ENCODE measurements at places on chromosomes 6 and 20.

DNA sequence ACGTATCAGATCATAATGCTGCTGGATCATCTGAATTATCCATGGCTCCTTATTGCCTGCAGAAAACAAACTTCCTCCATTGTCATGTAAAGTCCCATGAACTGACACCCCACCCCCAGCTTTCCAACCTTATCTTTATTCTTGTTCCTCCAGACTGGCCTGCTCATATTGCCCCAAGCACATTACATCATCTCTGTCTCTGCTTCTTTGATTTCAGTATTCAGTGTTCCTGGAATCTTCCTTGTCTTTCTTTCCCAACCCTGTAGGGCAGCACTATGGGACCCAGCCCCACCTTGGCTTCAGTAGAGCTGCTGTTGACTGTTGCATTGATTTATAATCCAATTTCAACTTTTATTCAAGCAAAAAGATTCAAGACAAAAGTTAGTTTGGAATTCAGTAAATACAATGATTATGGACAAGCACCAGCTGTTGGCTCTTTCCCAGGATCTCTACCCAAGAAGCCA, 187.5 kb upstream of the ECI2 start:
- no peak for DNase-seq

GRCh38 chr20:56423211-56423610, 11.2 kb downstream of the CASS4 start:
- DNase-seq = no peak

GRCh38 chr6:44932651-44933091, 395.5 kb upstream of the RUNX2 start:
- DNase-seq = peak; percentile 16

DNA sequence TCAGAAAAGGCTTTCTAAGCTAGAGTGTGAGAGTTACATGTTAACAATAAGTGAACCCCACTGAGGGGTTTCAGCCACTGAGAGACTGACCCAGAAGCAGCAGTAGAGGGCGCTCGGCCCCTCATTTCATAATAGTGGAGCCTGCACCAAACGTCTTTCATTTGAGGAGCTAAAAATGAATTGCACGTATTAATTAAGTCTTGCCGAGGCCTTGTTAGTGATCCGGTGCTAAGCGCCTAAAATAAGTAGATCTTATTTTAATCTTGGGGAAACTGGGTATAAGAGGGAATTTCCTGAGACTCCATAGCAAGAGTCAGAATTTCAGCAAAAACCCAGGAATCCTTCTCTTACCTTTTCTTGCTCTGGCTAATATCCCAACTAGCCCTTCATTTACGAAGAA, 209.7 kb downstream of the FARS2 start:
- peak; percentile 25 for DNase-seq

- DNase-seq = no peak
These were observed 106.1 kb upstream of the AKIRIN2 start for GRCh38 chr6:87808005-87808757.

DNA sequence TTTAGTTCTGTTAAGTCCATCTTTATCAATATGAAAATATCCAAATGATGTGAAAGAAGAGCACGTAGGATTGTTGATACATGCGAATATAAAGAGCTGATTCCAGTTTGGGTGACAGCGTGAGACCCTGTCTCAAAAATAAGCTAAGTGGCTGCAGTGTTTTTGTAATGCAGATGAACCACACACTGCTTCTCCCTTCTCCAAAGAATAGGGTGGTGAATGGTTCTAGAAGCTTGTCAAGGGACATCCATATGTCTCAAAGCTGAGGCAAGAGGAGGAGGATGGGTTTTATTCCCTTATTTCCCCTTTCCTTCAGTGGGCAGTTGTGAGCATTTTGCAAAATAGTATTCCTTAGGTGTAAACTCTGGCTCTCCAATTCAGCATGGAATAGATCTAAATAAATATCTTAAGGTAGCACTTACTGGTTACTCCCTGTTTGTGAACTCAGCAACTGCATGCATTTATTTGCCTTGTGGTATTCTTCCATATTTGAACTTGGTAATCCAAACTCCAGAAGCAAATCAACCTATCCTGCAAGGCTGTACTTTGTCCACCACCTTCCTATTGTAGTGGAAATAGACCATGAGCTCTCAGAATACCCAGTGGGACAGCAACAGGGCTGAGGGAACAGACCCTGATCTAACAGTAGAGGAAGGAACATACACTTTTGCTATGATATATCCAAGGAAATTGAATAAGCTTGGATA, 38.0 kb downstream of the XRN2 start:
- no peak for DNase-seq

DNA sequence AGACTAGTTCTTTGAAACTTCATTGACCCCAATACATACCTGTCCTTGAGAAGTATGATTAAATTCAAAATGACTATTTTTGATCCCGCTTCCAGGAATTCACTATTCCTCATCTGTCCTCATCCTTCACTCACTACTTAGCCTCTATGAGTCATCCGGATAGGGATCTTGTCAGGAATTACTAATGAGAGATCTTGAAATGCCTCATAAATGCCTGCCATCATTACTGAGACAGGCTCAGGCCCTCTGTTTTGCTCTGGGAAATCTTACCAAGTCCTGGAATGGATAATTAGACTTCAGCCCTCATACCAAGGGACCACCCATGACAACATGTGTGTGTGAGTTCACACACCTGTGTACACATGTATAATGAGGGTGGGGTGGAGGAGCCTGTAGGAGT, 2.8 kb upstream of the CYP24A1 start:
- DNase-seq = no peak

DNA sequence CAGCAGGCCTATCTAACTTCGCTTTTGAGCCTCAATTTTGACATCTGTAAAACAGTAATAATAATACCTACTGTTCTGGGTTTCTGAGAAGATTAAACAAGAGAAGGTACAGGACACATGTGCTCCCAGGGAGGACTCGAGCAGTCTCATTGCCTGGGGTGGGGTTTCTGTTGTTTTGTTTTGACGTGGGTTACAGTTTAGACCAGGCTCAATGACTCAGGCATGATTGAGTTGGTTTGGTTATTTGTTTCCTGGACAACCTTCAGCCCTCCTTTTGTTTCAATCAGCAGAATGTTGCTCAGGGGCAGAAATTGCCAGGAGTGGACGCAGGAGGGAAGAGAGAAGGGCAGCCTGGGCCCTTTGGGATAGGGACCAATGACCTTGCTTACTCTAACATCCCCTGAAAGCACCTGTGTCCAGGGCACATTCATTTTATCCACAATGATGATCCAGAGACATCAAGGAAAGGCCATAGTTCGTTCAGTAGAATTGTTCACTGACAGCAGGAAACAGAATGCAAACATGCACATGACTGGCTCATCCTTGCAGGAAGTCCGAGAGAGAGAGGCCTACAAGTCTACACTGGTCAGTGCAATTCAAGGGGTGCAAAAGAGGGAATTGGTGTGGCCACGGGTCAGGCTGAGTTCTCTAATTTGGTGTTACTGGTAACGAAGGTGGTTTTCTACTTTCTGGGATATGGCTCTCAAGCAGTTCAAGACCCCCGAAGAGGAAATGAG, 74.5 kb upstream of the MRPS10 start:
- no peak for DNase-seq

- DNase-seq = no peak
These were observed 60.7 kb downstream of the SYNJ2 start for GRCh38 chr6:158042245-158042798.

DNA sequence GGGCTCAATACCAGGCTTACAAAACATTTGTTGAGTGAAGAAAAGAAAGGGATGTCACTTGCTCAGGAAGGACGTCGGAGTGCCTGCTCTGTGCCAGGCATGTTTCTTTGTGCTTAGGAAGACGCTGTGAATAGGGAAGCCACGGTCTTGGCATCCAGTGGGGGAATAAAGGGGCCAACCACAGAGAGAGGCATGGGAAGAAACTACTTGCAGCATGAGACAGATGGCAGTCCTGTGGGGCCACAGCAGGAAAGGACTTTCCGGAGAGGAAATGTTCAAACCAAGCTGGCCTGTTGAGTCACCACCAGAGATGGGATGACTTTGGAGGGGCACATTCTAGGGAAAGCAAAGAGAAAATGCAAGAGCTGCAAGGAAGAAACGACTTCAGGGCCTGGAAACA, 173.2 kb downstream of the CDH26 start:
- no peak for DNase-seq

- no peak for DNase-seq
These were observed 33.2 kb upstream of the HBS1L start for GRCh38 chr6:135087803-135088202.

- DNase-seq = no peak
These were observed 19.8 kb downstream of the BFSP1 start for GRCh38 chr20:17511401-17511800.

- no peak for DNase-seq
These were observed 64.4 kb downstream of the SMPDL3A start for GRCh38 chr6:122853259-122853995.

DNA sequence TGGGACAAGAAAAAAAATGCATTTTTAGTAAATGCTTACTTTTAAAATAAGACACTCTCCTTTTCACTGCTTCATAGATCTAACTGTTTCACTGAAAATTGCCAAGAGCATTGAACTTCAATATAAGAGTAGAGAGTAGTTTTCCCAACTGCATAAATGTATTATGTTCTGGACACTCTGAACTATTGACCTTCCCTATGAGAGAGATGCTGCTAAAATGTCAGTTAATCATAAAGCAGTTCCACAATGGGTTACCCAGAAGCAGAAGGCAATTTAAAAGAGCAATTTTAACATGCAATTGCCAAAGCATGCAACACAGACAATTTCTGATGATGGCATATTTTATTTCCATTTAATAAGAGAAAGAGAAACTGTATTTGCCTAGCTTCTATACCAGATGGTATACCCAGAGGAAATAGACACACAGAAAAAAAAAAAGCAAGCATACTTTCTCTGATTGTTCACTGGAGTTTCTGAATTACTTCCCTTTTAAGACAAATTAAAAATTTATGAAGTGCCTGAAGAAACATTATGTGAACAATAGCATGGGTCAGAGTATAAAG, 279.1 kb upstream of the THEMIS start:
- DNase-seq = no peak

DNA sequence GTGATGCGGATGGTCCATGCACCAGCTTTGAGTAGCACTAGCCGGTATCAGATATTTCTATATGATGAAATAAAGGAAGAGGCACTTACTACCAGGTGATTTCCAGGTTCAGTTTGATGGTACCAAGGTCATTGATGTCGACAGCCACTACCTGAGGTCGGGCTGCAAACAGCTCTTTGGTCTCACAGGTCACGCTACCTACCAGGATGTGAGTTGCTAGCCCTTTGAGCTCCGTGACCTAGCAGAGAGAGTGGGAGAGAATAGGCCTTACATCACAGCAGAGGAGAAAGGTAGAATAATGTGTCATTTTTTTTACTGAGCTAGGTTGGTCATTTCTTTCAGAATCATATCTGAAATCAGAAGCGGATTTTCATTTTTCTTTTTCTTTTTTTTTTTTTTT, 51.0 kb upstream of the ARMH2 start:
- DNase-seq = no peak

GRCh38 chr20:19742974-19743639, 15.0 kb upstream of the RIN2 start:
- DNase-seq = no peak

DNA sequence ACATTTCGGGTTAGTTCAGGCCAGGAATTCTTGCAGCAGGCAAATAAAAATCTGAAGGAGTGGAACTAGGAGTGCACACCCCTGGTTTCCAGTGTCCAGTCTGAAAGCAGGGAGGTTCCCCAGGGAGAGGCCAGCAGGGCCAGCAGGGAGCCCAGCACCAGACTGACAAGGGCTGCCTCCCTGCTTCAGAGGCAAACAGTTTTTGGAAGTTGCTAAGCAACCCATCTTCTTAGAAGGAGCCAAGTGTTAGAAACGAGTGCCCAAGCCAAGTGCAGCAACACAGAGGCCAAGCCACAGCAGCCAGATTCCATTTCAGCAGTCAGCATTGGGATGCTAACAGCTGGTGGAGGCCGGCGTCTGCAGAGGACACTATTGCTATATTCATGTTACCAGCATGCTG, 179.1 kb downstream of the SYNDIG1 start:
- DNase-seq = no peak

DNA sequence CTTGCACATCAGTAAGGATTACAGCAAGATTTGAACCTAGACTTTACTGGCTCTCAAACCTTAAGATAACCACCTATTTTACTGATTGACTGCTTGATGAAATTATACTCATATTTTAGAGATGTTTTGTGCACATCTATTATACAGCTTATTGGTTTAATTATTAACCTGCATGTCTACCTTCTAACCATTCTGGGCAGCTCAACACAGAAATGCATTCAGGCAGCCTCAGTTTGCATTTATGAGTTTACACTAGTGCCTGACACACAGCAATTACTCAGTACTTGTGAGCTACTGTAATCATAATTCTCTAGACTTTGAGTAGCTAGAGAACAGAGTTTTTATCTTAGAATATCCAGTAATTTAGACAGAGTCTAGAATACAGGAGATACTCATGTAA, 273.9 kb upstream of the THEMIS start:
- DNase-seq = no peak

GRCh38 chr20:10985536-10985935, 311.7 kb upstream of the JAG1 start:
- no peak for DNase-seq

DNA sequence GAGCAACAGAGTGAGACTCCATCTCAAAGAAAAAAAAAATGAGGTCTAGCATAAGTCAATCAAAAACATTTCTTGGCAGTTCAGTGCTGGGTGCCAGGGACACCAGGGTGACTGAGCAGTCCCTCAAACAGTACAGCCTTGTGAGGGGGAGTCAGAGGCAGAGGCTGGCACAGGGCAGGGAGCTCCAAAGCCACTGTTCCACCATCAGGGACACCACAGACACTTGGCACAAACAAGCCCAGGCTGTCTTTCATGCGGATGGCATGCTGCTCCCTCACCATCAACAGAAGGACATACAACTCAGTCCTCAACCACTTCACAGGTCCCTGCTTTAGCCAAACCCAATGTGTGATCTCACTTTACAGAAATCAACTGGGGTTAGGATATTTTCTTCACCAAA, 36.0 kb upstream of the GRM4 start:
- no peak for DNase-seq

DNA sequence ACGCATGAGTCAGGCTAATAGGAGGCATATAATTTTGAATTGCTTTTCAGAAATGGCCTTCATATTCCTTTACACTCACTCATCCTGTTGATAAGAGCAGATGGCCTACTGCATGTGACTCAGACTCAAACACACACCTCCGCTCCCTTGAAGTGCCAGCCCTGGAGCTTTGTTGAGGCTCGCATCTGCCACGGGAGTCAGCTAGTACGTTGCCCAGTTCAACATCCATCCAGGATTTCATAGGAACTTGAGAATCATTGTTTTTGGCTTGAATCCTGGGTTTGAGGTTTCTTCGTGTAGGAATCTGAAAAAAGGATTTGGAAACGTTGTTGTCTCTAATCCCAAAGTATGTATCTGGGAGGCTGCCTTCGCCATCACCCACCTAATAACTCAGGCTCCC, 87.4 kb upstream of the JAG1 start:
- DNase-seq = no peak

DNA sequence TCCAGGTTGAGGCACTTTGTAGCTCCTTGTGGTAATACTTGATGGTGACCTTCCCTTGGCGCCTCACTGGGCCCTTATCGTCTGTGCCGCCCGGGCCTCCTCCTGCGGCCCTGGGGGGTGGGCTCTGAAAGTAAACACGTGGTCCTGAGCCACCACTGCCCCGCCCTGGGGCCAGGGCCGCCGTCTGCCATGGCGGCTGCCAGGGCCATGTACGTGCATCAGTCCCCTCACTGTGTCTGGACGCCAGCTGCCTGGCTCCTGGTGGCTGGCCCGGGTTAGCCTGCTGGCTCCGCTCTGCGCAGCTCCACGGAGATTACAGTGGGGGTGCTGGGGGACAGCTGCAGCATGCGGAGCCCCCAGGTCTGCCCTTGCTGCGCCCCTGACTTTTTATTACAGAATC, 81.8 kb upstream of the CENPW start:
- no peak for DNase-seq

GRCh38 chr6:16635291-16635809, 125.9 kb downstream of the ATXN1 start:
- DNase-seq = no peak
